CD4-positive, CD25-positive, alpha-beta regulatory T cell (primary cell): ENCODE measurements at places on chromosomes 2 and 18.

DNA sequence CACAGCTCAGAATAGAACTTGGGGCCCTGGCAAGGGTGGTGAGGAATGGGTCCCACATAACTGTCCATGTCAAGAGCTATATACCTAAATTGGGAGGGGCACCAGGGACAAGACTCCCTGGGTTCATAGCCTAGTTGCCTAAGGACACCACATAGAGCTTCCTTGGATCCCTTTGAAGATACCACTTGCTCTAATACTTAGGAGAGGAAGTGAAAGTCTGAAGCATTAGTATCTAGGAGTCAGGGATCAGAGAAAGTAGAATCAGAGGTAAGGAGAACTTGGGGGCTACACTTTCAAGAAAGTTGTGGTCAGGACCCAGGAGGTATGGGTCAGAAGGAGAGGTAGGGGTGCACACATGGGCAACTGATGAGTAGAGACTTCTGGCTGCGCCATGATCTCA is 318.2 kb upstream of the SLC39A10 start:
- DNase-seq: no peak

DNA sequence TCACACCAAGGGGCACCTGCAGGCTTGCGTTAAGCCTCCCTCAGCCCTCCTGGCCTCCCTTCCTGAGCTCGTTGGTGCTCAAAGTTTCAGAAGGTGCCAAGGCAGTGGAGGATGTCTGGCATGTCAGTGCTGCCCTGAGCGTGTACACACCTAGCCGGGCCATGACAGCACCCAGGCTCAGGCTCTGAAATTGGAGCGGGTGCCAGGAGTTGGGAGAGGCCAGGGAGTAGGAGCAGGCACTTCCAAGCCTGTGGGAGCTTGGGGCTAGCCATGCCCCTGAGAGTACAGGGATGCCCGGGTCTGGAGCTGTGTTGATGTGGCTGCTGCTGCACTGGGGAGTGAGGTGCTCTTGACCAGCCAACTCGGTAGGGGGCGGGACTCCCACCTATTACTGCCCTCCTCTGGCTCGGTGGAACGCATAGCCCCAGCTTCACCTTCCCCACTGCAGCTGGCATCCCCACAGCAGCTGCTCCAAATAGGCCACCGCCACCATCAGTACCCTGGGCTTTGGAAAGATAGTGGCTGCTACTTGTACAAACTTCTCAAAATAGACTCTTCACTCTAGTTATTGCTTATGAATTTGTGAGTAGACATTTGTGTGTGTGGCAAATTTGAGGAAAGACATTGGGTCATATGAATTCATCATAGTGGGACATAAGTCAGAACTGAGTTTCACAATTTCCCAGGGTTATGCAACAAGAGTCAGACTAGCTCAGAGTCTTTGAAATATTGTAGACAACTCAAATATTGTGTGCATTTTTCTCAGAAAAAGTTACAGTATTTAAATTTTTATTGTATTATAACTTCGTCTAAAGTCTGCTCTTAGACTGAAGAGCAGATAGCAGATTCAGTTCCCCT is 6.8 kb upstream of the PCARE start:
- no peak for DNase-seq

DNA sequence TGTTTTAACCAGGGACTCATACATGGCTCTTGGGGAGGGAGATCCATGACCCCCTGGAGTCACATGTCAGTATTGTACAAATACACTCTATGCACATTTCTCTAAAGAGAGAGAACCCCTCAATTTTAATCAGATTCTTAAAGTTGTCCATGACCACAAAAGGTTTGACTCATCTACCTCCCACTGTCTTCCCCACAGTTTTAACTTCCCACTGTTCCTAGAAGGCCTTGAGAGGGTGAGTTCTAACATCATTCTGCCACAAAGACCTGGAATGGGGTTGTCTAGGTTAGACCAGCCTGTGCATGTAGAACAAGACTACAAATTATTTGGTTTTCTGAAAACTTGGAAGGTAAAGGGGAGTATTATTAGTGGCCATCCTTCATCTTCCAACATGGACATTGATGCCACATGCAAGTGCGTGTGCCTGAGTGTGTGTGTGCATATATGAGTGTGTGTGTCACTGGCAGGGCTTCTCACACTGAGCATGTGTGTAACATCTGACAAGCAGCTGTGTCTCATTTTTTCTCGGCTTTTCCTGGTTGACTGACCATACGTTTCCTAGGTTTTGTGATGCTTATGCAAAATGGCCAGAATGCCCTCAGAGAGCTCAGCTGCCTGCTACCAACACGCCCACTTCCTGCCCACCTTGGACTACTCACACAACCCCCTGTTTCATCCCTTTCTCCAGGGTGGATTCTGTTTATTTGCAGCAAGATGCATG is 94.6 kb upstream of the LGALSL start:
- no peak for DNase-seq

- DNase-seq: no peak
These were observed 54.2 kb downstream of the KCNG2 start for GRCh38 chr18:79851950-79852349.

DNA sequence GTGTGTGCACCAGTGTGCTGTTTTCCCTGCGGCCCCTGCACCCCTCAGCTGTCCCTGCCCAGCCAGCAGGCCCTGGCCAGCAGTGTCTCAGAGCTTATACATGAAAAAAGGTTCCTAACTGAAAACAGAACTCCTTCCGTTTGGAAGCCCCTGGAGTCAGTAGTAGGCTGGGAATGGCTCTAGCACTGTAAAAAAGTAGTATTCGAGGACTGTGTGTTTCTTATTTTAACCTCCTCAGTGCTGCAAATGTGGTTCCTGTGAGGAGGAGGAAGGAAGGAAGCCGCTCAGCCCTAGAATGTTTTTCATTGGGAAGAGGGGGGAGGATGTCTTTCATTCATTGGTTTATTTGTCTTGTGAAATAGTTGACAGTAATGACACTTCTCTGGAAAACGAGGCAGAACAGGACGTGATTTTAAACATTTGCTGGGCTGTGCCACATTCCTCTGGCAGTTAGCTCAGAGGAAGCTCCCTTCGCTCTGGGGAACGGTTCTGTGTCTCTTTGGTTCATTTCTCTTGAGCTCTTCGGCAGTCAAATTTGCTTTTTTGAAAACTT is 103.5 kb downstream of the SPTBN1 start:
- DNase-seq: no peak

DNA sequence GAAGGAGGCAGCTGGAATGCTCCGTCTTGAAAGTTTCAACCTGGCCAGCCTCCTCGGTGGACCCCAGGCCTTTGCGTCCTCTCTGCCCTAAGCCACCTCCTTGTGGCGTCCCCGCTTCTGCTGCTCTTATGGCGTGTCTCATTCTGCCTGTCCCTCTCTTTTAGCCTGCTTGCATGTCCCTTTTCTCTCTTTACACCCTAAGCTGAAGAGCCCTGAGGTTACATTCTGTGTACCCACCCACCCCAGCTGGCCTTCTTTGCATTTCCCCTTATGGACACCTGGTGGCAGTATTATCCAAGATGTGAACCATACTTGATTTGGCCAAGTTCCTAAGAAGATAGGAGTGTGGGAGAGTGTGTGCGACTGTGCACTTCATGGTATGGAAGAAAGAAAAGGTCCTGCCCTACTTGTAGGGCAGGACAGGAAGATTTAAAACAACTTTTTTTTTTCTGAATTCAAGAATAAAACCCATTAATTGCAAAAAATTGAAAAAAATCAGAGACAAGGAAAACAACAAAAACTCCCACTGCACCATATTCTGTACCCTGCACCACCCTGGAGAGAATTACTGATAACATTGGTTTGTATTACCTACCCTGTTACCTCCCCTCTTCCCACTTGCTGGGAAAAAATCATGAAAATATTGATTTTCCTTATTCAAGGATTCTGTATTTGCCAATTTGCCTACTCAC is 77.4 kb downstream of the DYSF start:
- no peak for DNase-seq

GRCh38 chr2:217736776-217737550 is 265.8 kb downstream of the TNS1 start:
- DNase-seq: no peak

- DNase-seq: peak; percentile 21
These were observed 25.8 kb downstream of the PHLPP1 start for GRCh38 chr18:62741118-62741566.

DNA sequence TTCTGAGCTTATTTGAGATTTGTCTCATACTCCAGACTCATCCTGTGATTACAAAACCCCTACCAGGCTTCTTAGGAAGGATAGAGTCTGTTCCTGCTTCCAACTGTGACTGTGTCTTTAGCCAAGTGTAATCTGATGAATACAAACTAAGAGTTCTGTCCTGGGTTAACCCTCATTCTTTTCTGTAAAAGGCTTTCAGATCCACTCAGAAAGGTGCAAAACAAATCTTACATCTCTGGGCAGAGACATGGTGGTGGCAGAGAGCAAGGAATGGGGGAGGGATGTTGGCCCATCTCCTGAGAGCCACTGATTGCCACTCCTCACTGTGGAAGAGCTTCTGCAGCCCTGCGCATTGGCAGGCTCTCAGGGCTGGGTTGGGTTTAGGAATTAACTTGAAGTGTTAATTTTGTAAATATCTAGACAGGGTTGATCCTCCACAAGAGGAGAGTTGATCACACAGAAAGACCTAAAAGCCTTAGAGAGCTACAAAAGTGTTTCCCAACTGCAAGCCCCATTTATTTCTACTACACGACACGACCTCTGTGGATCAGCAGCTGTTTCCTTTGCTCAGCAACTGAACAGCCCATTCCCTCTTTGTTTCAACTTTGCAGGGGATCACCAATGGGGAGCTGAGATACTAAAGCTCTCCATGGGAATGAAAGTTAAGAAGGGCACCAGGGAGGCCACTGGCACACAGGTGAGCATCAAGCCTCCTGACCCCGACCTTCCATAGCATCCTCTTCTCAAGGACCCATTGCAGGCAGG is 23.7 kb upstream of the SPTBN1 start:
- no peak for DNase-seq

DNA sequence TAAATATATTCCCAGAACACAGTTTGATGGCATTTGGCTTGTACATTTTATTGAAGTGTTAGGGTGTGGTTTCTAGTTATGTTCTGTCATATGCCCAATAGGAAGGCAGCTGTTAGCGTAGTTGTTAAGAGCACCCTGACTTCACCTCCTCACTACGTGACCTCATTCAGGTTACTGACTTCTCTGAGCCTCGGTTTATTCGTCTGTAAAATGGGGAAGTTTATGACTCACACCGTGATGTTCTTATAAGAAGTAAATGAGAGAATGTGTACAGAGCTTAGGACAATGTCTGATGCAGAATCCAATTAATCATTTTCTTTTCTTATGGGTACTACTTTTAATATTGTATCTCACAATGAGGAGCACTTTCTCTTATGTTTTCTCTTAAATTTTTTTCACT is 226.0 kb downstream of the PTPRM start:
- DNase-seq: no peak

GRCh38 chr2:27264753-27265535 is 2.1 kb upstream of the SLC30A3 start:
- DNase-seq: peak; percentile 49

DNA sequence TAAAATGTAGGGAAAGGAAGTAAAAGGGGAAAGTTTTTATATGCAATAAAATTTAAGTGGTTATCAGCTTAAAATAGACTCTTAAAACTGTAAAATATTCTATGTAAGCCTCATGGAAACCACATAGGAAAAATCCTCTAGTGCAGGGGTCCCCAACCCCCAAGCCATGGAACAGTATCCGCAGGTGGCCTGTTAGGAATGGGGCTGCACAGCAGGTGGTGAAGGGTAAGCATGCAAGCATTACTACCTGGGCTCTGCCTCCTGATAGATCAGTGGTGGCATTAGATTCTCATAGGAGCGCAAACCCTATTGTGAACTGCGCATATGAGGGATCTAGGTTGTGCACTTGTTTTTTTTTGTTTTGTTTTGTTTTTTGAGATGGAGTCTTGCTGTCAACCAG is 1409.3 kb upstream of the CDH2 start:
- no peak for DNase-seq

- DNase-seq: peak; percentile 18
These were observed 877 bp upstream of the BCL2L11 start for GRCh38 chr2:111119822-111120252.

- no peak for DNase-seq
These were observed 267.2 kb downstream of the FBXO15 start for GRCh38 chr18:73880387-73880786.

- DNase-seq: no peak
These were observed 29.7 kb downstream of the DYTN start for GRCh38 chr2:206688453-206688852.
